PC-3 (cell line): ENCODE measurements at places on chromosomes 7 and 10. TPM values are rescaled to one million over a fixed set of nuclear protein-coding genes. Genes with fewer than 3 reads are reported as not detected.

Gene SPDYE6
- total RNA-seq: not detected in 2 replicates

Gene BEND7
- 1.2 and 2.6 TPM in 2 replicates for total RNA-seq

Gene GHRHR
- total RNA-seq: not detected in 2 replicates

Gene CCL24
- not detected in 2 replicates for total RNA-seq

- DNase-seq: no peak
- no peak overlapping the region for H3K27ac ChIP-seq
- H3K4me3 ChIP-seq: no peak overlapping the region
- H3K4me1 ChIP-seq: peaks cover 30% of the 10 kb centered on the region
- no peaks in the 10 kb centered on the region for H3K27me3 ChIP-seq
Measured at GRCh38 chr10:3421537-3422257, 249.1 kb upstream of the PITRM1 start.

GRCh38 chr7:67947646-67948045 lies 951.0 kb downstream of the TYW1 start:
- no peak overlapping the region for H3K27ac ChIP-seq
- no peaks in the 10 kb centered on the region for H3K4me1 ChIP-seq
- H3K36me3 ChIP-seq: no peaks in the 10 kb centered on the region
- H3K27me3 ChIP-seq: no peaks in the 10 kb centered on the region
- H3K4me3 ChIP-seq: no peak overlapping the region

DNA sequence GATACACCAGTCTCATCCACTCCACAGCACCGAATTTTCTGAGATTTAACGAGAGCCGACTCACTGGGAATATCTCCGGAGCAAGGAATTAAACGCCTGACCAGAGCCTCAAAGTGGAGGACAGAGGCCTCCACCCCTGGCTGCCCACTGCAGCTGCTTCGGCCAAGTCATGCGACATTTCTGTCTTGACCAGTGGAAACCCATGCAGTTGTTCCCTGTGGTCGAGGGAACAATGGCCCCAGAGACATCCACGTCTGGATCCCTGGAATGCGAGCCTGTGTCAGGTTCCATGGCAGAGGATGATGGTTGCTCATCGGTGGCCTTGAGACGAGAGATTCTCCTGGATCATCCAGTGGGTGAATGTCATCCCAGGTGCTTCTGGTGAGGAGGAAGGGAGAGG lies 65.7 kb upstream of the INSIG1 start:
- no peaks in the 10 kb centered on the region for H3K27me3 ChIP-seq
- H3K27ac ChIP-seq: no peak overlapping the region
- H3K4me1 ChIP-seq: peaks cover 44% of the 10 kb centered on the region
- no peaks in the 10 kb centered on the region for H3K36me3 ChIP-seq
- no peak for DNase-seq

DNA sequence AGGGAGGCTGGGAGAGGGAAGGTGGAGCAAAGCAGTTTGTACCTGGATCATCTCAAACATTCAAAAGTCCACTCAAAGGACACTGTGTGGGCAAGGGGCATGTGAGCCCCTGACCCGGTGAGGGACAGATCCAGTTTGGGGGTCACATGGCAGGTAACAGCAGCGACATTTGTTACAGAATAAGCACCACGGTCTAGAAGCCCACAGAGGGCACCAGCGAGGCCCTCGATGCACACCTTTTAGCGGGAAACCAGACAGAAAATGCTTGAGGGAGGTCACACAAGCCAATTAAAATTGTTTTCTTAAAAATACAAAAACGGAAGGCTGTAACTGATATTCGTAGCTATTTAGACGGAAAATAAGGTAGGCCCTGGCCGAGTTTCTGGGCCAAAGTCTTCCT lies 144.4 kb downstream of the ZMYND11 start:
- H3K27ac ChIP-seq: no peak overlapping the region
- no peak overlapping the region for H3K4me3 ChIP-seq
- no peak for DNase-seq
- no peaks in the 10 kb centered on the region for H3K4me1 ChIP-seq
- no peaks in the 10 kb centered on the region for H3K27me3 ChIP-seq

GRCh38 chr7:85776691-85777345 lies 590.0 kb upstream of the SEMA3D start:
- H3K4me1 ChIP-seq: no peaks in the 10 kb centered on the region
- no peaks in the 10 kb centered on the region for H3K36me3 ChIP-seq
- H3K4me3 ChIP-seq: no peak overlapping the region
- no peak overlapping the region for H3K27ac ChIP-seq
- no peaks in the 10 kb centered on the region for H3K27me3 ChIP-seq

DNA sequence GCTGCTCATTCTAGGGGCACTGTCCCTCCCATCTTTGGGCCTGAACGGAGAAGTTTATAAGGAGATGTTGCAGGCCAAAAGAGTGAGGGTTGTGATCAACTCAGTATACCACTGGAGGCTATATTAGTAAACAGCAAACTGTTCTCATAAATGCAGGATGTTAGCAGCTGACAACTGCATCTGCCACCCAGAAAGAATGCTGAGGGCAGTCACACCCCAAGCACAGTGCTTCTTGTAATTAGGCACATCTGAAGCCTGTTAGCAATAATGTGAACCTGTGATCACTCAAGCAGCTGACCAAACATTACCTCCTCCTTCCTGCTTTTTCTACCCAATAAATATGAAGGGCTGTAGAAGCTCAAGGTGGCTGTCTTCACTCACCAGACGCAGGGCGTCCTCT lies 38.4 kb upstream of the ZNF138 start:
- H3K36me3 ChIP-seq: no peaks in the 10 kb centered on the region
- H3K4me1 ChIP-seq: no peaks in the 10 kb centered on the region
- H3K27me3 ChIP-seq: no peaks in the 10 kb centered on the region
- DNase-seq: no peak
- no peak overlapping the region for H3K4me3 ChIP-seq

DNA sequence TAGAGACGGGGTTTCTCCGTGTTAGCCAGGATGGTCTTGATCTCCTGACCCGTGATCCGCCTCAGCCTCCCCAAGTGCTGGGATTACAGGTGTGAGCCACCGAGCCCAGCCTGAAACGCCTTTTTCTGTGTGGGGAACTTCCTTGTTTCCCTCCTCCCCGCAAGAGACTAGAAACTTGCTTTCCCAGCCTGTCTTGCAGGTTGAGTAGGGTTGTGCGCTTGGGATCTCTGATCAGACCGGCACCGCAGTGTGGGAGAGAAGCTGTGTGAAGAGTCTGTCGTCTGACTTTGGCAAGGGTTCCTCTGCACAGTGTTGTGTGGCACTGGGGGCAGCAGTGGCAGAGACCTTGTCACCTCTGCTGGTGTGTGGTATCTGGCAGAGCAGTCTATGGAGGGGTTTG lies 28.9 kb downstream of the RBM17 start:
- no peak overlapping the region for H3K27ac ChIP-seq
- H3K27me3 ChIP-seq: no peaks in the 10 kb centered on the region
- H3K4me3 ChIP-seq: no peak overlapping the region
- peaks cover 18% of the 10 kb centered on the region for H3K36me3 ChIP-seq
- DNase-seq: no peak
- peaks cover 18% of the 10 kb centered on the region for H3K4me1 ChIP-seq
